ENCODE measurements at places on chromosomes 2 and 18.
A peak's percentile ranks its signal among the peaks of the same experiment; 100 is the strongest.

DNA sequence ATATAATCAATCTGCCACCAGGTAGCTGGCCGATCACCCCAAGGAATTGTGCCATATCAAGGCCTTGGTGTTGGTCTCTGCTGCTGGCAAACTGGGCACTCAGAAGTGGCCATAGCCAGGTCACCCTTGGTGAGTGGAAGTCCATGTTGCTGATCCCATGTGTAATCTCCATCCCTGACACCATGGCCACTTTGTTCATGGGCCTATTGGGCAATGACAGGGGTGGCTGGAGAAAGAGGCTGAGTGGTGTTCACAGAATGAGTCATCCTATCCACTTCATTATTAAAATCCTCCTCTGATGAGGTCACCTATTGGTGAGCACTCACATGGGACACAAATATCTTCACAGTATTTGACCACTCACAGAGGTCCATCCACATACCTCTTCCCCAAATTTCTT lies 26.7 kb upstream of the CD226 start:
- no peak for DNase-seq

DNA sequence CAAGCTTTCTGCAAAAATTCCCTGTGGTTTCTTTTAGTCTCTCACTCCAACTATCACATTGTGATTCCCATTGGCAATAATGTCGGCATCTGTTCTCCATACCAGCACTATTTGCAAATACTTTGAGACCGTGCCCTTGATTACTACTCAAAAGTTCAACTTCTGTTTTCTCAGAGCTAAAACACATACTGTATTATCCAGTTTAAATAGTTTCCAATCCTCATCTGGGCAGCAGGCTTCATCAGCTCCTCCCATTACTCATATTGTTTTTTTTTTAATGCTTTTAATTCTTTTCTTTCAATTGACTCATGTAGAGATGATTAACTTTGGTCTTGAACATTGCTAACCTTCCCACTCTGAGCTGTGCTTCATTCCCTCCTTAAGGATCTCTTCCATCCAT lies 135.8 kb downstream of the METTL8 start:
- DNase-seq, result no peak

- no peak for DNase-seq
These were observed 463.8 kb downstream of the LPIN1 start for GRCh38 chr2:12210016-12210933.

DNA sequence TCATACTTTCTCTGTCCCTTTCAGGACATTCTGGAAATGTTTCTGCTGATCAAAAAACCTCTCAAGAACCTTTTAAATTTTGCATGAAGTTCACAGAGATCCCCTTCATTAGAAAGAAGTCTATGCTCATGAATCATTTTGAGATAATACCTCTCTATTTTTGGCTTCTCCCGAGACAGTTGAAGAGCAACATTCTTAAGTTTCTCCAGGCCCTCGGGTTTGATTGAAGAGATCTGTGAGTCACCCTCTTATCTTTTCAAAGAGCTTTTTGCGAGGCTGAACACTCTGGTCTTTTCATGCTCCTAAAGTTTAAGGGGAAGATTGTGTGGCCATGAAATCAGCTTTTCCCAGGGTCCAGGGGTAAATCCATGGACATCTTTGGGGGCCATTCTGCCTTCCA lies 354.2 kb downstream of the FBXO15 start:
- no peak for DNase-seq

DNA sequence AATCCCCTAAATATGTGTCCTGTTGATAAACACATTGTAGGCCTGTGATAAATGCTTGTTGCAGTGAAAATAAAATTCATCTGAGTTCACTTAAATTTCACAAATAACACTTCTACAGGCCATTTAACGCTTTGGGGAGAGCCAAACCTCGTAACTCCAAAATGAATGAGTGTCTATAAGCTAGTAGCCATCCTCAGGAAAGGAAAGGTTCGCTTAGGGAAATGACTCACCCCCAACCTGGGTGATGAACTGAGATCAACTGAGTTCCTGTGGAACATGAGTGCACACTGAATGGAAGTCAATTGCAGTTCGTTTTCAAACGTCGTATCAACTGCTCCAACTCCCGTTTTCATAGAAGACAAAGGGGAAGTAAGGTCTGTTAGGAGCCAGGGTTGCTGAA lies 527.6 kb upstream of the ID2 start:
- DNase-seq, result no peak

DNA sequence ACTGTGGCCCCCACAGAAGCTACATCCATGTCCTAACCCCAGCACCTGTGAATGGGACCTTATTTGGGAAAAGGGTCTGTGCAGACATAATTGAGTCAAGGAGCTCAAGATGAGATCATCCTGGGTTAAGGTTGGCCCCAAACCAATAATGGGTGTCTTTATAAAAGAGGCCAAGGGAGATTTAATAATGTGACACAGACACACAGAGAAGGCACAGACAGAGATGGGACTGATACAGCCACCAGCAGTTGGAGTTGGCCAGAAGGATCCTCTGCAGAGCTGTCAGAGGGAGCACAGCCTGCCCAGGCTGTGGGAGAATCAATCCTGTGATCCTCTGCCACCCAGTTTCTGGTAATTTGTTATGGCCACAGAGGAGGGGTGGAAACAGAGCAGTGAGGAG lies 26.0 kb downstream of the SNORC start:
- no peak for DNase-seq

GRCh38 chr2:8684878-8685696 lies 3.2 kb downstream of the ID2 start:
- peak; percentile 74 for DNase-seq

DNA sequence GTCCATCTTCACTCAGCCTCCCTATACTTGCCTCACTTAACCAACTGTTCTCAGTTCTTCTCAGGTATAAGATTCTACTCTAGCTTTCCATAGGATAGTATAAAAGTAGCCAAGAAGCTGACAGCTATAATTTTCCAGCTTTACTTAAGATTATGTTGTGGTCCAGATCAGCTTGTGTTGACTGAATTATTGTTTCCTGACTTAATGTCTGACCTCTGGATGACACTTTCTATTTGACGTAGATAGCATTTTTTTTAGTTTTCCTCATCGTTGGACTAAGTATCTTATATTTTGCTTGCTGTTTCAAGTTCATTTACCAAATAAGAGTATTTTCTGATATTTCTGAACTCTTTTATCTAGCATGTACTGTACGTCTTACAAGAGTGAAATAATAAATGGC lies 1272.5 kb upstream of the CDH2 start:
- DNase-seq, result no peak
